Regular cardiac myocyte (primary cell): ENCODE measurements at places on chromosomes 1 and 21. TPM values are rescaled to one million over a fixed set of nuclear protein-coding genes. Genes with fewer than 3 reads are reported as not detected.

Gene ALG14
- 1.1 and 3.1 TPM in 2 replicates for total RNA-seq

Gene IFI44
- total RNA-seq = 19.2 and 23.8 TPM in 2 replicates

Gene FCRL5
- total RNA-seq = not detected in 2 replicates

Gene XCL2
- not detected in 2 replicates for total RNA-seq

Gene GBP6
- under 0.01 TPM in 2 replicates for total RNA-seq
